ENCODE measurements at places on chromosomes 6 and 20. TPM values are rescaled to one million over a fixed set of nuclear protein-coding genes. Genes with fewer than 3 reads are reported as not detected.

COL12A1 gene
- 28.3 TPM for total RNA-seq

DEFB132 gene
- not detected for total RNA-seq

HAO1 gene
- not detected for total RNA-seq

VSTM2L gene
- 164 TPM for total RNA-seq

GCNT2 gene
- 14.5 TPM for total RNA-seq

C4B gene
- 14.5 TPM for total RNA-seq

CENPQ gene
- total RNA-seq: 5.2 TPM

TRIM40 gene
- not detected for total RNA-seq

RUNX2 gene
- total RNA-seq: 0.49 TPM

ADTRP gene
- 0.98 TPM for total RNA-seq

IRF4 gene
- total RNA-seq: under 0.01 TPM

SAMD5 gene
- total RNA-seq: 10.3 TPM

SIRPB1 gene
- total RNA-seq: not detected

XKR7 gene
- 11.3 TPM for total RNA-seq

TSPO2 gene
- not detected for total RNA-seq

PRDM13 gene
- not detected for total RNA-seq

COL9A3 gene
- total RNA-seq: 22.9 TPM

CYP21A2 gene
- total RNA-seq: 0.25 TPM

PPIL6 gene
- total RNA-seq: 21.1 TPM

HLA-DPB1 gene
- 1.2 TPM for total RNA-seq

ABHD12 gene
- 25.1 TPM for total RNA-seq

SPATA25 gene
- 0.25 TPM for total RNA-seq

SLC22A2 gene
- total RNA-seq: 0.74 TPM

KIFC1 gene
- total RNA-seq: 1.7 TPM

VGLL2 gene
- total RNA-seq: not detected

C2 gene
- total RNA-seq: 1.7 TPM

NKX2-2 gene
- 0.98 TPM for total RNA-seq

CGA gene
- not detected for total RNA-seq

GSTA2 gene
- not detected for total RNA-seq

BCAS1 gene
- total RNA-seq: 3.9 TPM

BPIFB2 gene
- total RNA-seq: not detected

Data from temporal lobe (tissue), 4 donors.